ENCODE measurements at places on chromosomes 11 and 22.

DNA sequence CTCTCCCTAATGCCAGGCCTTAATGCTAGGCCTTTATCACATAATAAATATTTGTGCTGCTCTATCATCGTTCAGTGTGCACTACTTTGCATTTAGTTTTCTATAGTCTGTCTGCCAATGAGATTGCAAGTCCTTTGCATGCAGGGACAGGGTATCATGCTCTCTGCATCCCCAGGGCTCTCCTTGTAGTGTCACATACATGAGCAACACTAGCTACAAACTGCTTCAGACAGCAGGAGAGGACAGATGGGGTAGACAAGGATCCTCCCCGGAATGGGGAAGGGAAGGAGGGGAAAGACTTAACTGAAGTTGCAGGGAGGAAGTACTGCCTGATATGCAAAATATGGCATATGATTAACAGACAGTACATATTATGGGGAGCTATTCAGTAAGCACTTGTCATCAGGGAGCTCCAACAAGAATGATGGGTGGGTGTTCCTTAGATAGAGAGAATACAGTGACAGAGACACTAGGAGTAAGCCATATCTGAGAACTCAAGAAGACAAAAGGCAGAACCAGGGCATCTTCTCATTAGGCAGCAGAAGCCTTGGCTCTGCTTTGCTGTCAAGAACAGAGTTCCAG, 42.8 kb downstream of the ZNF202 start:
- DNase-seq = no peak

DNA sequence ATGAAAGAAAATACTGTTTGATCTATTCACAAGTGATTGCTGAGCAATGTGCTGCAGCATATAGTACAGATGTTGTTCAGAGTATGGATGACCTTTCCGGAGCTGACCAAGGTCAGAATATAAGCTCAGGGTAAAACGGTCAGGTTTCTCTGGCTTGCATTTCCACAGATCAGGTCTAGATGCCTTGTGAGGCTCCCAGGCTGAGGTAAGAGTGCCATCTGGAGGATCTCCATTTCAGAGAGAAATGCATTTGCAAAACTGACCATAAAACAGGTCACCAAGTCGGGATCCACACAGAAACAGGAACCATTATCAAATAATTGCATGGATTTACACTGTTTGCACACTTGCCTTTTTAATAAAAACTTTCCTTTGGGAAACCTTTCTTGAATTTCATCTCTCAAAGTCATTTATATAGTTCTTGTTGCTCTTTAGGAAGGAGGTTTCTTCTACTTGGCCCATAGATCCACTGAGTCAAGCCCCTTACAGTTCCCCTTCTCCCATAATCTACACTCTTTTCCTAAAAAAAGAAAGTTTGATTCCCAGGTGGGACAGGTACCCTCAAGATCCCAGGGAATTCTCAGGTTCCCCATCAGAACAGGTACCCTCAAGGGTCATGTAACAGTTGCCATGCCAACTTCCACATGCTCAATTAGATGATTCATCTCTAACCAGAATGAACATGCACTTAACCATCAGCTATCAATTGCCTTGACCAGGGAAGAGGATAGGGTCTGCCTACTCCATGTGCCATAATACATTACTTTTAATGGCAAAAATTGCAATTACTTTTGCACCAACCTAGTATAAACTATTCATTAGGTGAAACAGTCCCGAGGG, 25.0 kb upstream of the TMPRSS5 start:
- DNase-seq = no peak

DNA sequence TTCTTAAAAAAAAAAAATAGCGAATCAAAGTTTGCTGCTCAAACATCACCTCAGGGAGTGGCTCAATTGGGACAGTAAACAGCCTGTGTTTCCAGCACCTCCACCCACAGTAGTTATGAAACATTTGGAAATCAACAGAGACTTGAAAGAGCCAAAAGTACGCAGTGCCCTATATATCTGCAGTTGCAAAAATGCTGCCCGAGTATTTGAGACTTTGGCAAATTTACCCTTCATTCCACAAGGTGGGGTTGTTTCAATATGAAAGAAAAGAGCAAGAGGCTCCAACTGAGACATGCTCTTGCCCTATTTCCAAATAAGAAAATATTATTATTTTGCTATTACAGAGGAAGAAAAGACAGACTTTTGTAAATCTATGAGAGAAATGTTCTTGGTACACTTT, 851.1 kb upstream of the RAG2 start:
- no peak for DNase-seq

DNA sequence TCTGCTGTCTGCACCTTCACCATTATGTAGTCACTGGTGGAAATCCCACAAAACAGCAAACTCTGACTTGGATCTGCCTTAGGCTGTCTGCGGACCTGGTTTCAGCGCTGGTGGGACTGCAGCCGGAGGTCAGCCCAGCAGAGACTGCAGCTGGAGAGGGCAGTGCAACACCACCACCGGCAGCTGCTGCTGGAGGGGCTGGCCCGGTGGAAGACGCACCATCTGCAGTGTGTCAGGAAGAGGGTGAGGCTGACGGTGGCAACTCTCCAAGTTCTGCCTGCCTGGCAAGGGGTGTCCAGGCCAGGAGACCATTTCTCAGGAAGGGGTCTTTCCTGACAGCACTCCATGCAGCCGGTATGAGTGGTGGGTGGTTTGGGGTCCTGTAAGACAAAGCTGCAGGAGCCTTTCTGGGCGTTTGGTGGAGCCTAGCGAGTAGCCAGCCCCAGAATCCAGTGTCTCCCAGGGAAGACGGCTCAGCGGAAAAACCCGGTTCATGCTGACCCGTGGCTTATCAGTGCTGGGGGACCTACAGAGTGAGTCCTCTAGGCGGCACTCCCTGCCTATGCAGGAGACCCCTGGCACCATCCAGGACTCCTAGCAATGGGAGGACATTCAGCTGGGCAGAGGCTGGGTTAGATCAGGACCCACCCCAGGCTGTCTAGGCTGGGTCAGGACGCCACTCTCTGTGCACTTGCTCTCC, 50.8 kb downstream of the PISD start:
- no peak for DNase-seq

Measured in stimulated activated CD4-positive, alpha-beta T cell treated with anti-CD3 and anti-CD28 coated beads, TNF-alpha, amount 100 ng/mL, for 1 hour (primary cell).